Activated CD4-positive, alpha-beta memory T cell treated with anti-CD3 and anti-CD28 coated beads for 36 hours (primary cell): ENCODE measurements at places on chromosomes 11 and 22. TPM values are rescaled to one million over a fixed set of nuclear protein-coding genes. Genes with fewer than 3 reads are reported as not detected.

GRCh38 chr11:115924744-115925567, 420.7 kb upstream of the CADM1 start:
- peak; percentile 56 for DNase-seq

DNA sequence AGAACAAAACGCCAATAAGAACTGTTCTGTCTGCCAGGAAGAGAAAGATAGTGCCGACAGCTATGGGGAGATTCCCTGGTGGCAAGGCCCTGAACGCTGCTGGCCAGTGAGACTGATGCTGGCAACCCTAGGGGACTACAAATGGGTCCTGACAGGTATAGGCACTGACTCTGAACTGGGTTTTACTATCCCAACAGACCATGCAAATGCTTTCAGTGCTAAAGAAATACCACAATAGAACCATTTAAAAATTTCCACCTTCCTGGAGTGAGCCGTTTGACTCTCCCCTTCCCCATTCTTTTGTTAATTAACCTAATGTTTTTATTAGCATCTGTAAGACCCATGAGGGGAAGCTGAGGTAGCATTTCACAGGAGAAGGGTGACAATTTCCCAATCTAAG, 25.7 kb downstream of the USP28 start:
- DNase-seq: no peak

The SMTNL1 gene
- total RNA-seq: not detected

- no peak for DNase-seq
Measured at GRCh38 chr11:78654866-78655265, 80.2 kb upstream of the NARS2 start.

The GGTLC2 gene
- not detected for total RNA-seq

DNA sequence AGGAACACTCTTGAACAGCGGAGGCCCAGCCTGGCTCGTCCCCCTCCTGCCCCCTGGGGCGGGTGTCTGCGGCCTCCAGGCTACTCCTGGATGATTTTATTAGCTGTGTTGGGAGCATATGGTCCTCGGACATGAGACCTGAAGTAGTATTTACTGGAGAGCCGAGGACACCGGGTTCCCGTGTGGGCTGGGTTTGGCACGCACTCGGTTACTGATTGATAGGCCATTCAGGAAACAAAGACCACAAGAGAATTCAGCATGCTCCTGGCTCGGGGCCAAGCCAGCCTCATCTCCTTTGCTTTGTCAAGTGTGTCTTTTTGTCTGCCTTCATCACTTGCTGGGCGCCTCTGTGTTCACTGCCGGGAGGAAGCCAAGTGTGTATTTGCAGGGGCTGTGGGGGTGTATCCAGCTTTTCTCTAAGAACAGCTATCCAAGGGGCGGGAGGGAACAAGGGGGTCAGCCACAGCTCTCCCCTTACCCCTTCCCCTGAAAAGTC, 9.7 kb downstream of the FXYD2 start:
- DNase-seq: peak; percentile 91

DNA sequence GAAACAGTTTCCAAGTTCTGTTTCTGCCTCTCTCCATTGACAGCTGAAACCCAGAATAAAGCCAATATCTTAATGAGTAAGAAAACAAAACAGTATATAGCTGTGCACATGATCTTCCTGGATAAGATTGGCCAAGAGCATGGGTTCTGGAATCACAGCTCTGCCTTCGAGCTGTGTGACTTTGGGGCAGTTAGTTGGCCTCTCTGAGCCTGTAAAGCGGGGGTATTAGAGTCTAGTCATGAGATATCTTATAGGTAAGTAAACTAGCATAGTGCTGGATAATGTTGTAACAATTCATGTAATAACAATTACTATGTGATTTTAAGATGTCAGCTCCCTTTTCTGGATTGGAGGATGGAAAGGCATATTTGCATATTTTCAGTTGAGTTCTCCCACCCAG, 73.5 kb downstream of the TRAF6 start:
- DNase-seq: no peak

DNA sequence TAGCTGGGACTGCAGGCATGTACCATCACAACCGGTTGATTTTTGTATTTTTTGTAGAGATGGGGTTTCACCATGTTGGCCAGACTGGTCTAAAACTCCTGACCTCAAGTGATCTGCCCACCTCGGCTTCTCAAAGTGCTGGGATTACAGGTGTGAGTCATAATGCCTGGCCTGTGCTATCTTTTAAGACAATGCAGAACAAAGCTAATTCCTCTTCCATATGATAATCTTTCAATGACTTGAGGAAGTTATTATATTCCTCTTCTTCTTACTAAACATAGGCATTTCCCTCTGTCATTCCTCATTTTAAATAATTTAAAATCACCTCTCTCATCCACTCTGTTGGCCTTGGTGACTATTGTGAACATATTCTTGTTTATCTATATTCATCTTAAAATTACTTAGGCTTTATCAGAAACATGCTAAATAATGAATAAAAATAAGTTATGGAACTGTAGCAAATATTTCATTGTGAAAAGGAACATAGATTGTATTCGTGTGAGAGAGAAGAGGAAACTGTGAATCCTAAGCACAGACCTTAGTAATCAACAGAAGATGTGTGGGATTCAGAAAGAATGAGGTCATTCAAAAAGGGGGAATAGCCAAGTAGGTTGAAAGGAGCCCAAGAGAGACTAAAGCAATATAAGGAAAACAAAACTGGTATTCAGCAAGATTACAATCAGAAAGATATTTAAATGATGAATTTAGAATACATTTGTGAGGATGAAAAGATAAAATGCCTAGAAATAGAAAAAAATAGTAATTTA, 269.4 kb downstream of the TTC28 start:
- no peak for DNase-seq

DNA sequence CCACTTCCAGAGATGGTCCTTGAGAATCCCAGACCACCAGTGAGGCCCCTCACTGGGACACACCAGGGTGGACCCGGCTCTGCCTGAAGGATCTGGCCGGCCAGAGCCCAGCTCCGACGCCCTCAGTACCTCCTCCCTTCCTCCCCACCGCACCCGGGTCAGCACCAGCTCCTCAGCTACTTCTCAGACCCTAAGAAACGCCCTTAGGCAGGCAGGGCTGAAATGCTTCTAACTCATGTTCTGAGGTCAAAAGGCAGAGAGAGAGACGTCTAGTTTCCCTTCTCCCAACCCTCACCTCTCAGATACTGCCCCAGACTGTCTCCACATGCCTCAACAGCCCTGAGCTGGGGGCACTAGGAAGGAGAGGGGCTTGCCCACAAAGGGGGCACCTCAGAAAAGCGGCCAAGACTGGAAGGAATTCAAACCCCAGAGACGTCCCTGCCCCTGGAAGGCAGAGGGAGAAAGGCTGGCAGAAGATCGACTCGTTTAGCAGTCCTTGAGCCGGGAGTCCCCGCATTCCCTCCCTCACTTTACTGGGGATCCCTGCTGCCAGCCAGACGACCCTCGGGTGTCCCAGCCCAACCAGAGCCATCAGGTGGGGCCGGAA, 539 bp downstream of the USH1C start:
- DNase-seq: no peak

- DNase-seq: no peak
Measured at GRCh38 chr11:120563703-120564572, 52.4 kb downstream of the GRIK4 start.

DNA sequence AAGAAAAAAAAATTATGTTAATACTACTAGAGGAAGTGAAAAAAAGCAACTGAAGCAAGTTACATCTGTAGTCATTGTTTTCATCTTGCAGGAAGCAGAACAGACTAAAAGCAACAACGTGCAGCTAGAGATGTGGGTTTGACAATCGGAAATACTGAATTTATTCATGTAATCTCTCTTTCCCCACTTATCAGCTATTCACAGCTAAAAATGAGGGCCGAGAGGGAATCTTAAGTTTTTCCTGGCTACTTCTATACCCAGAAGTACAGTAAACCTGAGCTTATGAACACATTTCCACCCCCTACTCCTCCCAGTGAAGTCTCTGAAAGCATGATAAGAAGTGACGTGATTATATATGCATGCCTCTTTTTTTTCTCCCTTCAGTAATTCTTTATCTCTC, 116.5 kb downstream of the SPON1 start:
- no peak for DNase-seq

GRCh38 chr11:86717817-86718501, 45.5 kb upstream of the ME3 start:
- DNase-seq: no peak

DNA sequence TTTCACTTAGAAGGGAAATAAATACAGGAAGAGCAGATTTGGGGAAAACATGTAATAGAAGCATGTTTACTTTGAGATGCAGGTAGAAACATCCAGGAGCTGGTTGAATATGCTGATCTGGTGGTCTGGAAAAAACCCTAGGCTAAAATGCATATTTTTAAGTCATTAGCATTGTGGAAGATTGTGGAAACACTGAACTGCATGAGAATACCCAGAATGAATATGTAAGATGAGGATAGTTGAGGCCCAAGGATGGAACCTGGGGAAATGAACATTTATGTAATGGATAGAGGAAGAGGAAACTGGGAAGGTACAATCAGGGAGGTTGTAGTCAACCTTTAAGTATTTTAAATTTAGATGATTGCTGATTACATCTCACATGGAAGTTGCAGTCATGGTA, 269.4 kb downstream of the DDX10 start:
- no peak for DNase-seq

DNA sequence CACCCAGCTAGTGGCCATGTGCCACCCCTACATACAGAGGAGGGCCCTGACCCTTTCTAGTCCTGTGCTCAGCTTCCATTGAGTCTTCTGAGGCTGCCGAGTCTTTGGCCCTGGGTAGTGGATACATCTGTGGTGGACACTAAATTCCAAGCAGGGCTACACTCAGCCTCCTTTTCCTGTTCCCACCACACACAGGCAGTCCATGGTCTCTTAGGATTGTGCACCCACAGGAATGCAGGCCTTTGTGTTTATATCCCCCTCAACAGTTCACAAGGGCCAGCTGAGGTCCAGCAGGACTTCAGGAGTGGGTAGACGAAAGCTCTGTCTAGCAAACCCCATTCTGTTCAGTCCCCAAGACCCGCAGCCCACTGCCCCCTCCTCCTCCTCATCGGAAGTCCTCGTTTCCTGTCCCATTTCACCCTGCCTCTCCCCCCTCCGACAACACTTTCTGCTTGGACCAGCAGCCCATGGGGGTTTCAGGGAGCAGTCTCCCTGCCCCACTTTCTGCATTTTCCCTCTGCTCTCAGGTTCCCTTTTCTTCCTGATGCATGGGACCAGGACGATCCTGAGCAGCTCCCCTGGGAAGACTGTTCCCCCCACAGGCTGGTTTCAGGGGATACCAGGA, 91.8 kb downstream of the SWAP70 start:
- no peak for DNase-seq
